ENCODE measurements at places on chromosomes 5 and 9.

DNA sequence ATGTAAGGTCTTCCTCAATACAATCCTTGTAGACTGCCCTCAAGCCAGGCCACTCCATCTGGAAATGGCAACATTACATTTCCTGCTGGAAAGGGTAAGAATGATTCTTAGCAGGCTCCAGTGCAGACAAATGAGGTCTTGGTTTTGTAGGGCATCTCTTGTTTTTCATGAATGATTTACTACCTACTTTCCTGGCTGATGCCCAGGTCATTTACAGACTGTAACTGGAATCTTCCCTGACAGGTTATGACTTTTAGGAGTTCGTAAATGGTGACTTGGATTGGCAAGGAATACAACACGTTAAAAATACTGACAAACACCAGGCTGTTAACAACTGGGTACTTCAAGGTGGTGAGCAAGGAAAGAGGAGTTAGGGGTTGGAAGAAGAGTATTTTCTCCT lies 510.5 kb upstream of the TNC start:
- no peak for DNase-seq

GRCh38 chr5:68396722-68397121 lies 181.2 kb downstream of the PIK3R1 start:
- no peak for DNase-seq

DNA sequence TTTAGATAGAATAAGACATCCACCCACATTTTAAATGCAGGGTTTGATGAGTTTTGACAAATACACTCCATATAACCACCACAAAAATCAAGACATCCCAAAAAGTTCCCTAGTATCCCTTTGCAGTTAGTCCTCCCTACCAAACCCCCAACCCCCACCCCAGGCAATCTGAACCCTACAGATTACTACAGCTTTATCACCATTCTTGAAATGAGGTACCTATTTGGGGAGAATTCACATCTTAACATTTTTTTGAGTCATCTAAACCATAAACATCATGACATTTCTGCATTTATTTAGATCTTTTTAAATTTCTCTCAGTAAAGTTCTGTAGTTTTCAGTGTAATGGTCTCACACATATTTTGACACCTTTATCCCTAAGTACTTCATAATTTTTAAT lies 53.9 kb downstream of the PTBP3 start:
- no peak for DNase-seq

DNA sequence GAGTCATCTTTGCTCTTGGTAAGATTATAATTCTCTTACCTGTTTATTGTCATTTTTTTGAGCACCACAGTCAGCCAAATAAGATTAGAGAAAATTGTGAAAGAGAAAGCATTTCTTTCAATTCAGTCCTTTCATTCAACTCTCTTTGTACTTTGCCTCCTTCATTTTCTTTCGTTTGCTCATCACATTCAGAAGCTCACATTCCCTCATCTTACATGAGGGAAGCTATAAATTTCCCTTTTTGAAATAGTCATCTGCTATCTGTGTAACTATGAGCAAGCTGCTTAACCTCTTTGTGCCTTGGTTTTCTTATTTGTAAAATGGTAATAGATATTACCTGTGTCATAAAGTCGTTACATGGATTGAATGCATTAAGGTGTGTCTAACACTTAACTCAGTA lies 41.4 kb downstream of the PAM start:
- no peak for DNase-seq

DNA sequence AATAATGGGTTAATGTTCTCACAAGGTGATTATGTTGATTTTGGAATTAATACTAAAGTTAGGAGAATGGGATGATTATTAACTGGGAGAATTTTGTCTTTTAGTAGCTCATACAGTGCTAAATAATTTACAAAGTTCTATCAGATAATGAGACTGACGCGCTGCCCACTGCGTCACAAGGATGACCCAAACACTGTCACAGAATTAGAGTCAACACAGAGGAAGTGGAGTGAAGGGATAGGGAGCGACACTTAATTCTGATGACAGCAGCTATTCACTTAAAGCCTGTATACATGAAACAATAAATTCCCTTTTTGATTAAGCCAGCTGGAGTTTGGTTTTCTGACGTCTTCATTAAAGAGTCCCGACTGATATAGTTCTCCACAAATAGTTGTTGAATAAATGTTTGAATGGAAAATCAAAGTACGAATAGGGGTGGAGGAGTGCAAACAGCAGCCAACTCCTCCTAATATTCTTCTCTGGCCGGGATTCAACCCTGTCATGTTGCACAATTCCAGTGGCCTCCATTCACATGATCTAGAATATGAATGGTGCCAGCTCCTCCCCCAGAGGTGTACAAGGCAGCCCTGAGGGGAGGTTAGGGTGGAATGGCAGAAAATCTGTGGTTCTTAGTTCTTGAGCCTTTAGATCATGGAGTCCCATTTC lies 140.3 kb downstream of the PCSK1 start:
- no peak for DNase-seq

DNA sequence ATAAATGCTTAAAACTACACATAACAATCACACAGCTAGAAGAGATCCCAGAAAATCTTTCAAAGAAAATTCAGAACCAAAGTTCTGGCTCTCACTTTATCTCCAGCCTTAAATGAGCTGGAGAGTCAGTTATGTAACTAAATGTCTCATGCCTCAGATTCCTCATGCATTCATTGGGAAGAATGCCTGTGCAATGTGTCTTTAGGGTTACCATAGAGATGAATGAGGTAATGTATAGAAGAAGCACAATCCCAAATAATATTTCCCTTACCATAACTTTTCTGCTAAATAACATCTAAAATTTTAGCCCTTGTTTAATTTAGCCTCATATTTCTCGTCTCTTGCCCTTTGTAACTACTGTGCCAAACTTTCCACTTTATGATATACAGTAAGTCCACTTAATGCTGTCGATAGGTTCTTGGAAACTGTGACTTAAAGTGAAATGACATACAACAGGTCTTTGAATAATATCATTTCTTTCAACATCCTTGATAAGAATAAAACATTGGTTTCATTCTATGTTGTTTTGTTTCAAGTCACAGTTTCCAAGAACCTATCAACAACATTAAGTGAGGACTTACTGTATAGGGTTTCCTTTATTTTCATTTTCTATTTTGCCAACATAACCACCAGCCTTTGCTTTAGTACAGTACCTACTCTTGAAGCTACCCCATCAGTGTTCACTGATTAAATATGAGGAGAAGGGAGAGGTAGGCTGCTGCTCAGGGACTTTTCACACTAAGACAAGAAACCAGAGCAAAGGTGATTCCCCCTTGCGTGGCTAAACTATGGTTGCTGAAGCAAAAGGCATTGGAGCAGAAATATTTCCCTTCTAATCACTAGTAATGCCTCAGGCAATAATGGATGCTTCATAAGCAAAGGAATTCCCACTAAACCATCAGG lies 295.7 kb upstream of the PTGER4 start:
- no peak for DNase-seq

DNA sequence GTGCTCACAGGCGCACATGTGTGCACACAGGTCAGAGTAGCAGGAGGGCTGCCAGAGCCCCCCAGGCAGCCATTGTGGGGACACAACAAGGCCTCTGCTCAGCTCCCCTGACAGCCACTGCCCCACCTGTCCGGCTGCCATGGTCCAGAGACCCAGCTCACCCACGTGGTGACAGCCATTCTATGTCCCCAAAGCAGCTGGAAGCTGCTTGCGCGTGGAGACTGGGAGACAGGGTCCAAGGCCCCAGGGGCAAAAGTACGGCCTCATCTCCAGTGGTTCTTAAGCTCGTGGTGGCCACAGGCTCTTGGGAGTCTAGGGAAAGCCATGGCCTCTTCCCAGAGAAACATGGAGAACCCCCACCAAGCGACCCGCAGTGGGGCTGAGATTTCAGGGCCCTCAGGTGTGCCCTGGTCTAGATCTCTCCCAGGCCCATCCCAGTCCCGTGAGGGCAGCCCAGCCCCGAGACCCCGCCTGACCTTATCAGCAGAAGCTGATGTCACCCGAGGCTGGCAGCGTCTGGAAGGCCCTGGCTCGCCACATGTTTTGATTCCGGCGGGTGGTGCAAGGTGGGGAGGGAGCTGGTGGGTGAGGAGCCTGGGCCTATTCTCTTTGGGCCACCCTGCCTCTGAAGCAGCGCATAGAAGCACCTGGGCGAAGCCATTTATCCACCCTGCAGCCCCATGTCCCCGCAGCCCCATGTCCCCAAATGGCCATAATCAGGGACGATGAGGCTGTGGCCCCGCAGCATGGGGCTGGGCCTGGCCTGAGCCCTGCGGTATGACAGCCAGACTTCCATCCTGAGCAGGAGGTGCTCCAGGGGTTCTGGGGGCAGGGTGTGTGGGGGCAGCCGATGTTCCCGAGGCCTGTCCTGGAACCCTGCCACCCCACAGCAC lies 31.7 kb downstream of the GLT6D1 start:
- no peak for DNase-seq

DNA sequence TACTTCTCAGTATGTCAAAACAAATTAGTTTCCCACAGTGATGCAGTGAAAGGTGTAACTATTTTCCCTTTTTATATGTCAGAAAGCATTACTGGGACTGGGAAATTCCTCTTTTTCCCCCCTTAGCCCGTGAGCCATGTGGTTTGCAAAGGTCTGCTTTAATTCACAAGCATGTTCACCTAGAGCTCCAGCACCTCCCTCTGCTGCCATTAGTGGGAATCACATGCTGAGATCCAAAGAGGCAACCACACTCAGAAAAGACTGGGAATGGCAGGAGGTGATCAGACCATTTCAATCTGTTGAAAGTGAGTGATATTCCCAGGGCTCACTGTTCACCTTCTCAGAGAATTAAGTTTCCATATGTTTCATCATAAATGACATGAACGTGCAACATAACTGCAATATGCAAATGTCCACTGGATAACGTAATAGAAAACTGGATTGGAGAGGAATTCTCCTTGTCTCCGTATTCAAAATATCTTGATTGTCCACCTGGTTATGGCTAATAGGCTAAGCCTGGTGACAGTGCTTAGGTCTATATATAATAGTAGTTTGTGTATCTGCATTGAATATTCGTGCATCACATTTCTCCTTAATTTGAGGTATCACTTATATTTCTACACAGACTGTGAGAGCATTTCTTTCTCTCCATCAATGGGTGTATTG lies 703.5 kb upstream of the WWC1 start:
- DNase-seq, result peak; percentile 49

All from NCI-H2227 treated with DMSO at 0.1 percent for 48 hours (cell line).